Inflammatory macrophage treated with lipopolysaccharide for 1 hour (primary cell): ENCODE measurements at places on chromosomes 5 and 9.

- DNase-seq, result no peak
Observed at GRCh38 chr9:34545497-34545896, 22.7 kb upstream of the ENHO start.

DNA sequence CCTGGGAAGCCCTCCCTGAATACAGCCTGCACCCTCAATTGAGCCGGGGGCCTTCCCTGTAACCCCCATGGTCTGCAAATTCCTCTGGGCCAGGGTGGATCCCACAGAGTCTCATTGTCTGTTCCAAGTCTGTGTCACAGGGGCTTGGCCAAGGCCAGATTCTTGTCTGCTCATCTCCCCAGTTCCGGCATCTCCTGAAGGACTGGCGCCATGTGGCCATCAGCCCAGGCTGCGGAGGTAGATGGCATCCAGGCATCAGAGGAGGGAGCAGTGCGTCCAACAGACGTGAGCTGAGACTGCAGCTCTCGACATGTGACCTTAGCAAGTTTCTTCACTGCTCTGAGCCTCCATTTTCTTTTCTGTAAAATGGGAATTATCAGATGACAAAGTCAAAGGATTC is 37.3 kb upstream of the RPL26L1 start:
- no peak for DNase-seq

GRCh38 chr5:78561261-78561660 is 87.3 kb downstream of the LHFPL2 start:
- no peak for DNase-seq

DNA sequence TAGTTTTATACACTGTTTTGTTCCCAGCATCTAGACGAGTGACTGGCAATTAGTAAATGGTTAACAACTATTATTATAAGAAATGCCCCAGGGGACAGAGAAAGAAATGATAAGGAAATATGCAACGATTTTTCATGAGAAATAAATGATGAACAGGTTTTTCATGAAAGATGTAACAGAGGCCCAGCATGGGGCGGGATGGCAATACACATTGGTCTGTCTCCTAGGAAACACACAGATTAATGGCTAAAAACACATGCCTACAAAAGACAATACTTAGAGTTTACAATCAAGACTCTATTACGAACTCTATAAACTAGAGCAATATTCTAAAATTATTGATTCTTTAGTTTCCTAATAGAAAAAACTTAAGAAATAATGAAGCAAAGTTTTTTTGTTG is 441.5 kb upstream of the CDH9 start:
- DNase-seq, result no peak

- DNase-seq, result no peak
Observed at GRCh38 chr5:72602696-72603685, 95.8 kb upstream of the ZNF366 start.

- no peak for DNase-seq
Observed at GRCh38 chr5:91849069-91849468, 466.0 kb upstream of the ARRDC3 start.

- peak; percentile 70 for DNase-seq
Observed at GRCh38 chr9:114852050-114852594, 46.3 kb upstream of the TNFSF15 start.

- DNase-seq, result no peak
Observed at GRCh38 chr9:79193501-79194223, 378.1 kb upstream of the TLE4 start.

DNA sequence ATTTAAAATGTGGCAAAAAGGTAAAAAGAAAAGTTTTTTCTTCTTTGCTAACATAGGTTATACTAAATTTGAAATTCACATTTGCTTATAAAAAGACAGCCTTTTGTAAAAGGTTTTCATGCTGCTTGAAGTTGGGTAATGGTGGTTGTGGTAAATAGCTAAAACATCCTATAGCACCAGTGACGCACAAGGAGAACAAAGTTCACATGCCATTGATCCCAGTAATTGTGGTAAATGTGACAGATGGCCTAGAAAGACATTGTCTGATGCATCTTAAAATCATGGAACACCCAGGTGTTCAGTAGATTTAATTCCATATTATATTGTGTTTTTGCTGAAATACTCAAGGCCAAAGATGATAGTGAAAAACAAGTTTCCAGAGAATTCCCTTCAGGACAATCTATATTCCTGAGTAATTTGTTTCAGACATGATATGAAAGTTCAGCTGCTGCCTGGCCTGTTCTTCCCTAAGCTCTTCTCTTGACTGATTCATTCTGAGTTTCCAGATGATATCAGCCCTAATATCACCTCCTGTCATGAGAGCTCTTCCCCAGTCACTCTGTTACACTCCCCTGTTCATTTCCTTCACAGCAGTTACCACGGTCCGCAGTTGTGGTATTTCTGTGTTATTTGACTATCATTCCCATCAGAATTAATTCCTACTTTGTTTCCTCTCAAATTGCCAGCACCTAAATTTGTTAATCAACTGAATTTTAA is 4.6 kb upstream of the FBXL17 start:
- no peak for DNase-seq

- DNase-seq, result peak; percentile 79
Observed at GRCh38 chr5:65721050-65721719, 724 bp downstream of the SGTB start.

- DNase-seq, result no peak
Observed at GRCh38 chr9:106682420-106682819, 180.5 kb upstream of the ZNF462 start.

DNA sequence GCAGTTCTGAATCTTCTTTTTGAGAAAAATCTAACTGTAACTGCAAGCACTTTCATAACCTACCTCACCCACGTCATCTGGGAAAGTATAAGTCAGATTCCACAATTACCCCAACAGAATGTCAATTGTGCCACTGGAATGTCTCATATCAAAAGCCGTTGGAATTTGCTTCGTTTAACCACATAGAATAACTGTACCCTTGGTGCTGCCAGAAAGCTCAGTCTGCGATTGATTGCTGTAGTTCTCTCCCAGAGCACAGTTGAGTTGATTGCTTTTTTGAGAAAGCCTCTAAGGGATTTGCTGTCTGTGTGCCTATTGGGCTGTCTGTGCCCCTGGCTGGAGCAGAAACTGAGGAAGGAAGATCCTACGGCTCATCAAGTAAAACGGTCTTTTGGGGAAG is 583.6 kb downstream of the TMEM38B start:
- no peak for DNase-seq

GRCh38 chr5:1016476-1016875 is 7.9 kb downstream of the NKD2 start:
- no peak for DNase-seq

- no peak for DNase-seq
Observed at GRCh38 chr5:134935711-134936602, 31.0 kb downstream of the PCBD2 start.

DNA sequence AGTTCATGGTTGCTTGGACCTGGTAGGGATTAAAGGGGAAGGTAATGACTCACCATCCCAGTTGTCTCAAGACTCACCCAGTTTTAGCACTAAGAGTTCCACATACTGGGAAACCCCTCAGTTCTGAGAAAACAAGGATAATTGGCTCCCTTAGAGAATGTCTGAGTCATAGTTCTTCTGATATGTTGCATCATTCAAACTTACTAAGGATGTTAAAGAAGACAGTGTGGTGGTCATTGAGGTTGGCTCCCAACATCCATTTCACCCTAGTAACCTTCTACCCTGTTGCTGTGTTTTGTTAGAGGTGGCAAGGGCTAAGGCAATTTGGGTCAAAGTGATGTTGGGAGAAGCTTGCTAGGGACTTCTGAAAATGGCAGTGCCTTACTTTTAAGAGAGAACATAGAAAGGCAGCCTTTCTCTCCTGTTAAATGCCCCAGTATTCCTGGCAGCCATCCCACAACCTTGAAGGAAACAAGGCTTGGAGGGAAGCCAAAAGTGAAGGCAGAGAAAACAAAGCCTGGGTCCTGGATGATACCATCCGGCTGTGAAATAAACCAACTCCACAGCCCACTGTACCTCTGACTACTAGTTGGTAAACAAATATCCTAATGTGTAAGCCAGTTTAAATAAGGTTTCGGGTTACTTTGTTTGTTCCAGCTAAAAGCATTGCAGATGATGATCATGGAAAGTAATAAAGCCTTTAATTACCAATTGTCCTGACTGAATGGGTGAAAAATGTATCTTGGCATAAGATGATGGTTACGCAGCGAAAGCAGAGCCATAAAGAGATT is 80.4 kb upstream of the ADAMTSL1 start:
- DNase-seq, result peak; percentile 72

- no peak for DNase-seq
Observed at GRCh38 chr5:91487420-91487819, 104.3 kb upstream of the ARRDC3 start.

- DNase-seq, result no peak
Observed at GRCh38 chr5:103674739-103675138, 112.2 kb upstream of the NUDT12 start.

DNA sequence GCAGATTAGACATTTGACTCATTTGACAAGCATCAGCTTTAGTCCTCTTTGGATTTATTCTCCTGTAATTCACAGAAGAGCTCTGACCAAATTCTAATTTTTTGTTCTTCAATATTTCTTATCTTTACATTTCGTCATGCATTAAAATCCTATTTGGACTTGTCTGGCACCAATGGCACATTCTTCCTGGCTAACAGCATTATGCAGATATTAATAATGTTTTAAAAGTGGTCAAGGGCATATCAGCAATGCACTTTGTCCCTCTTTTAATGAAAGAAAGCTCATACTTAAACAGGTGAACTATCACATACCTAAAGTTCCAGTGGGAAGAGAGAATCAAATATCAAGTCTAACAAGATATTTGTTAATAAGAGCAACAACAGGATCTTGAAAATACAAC is 270.4 kb downstream of the ARL15 start:
- DNase-seq, result no peak

GRCh38 chr9:23855873-23856604 is 30.0 kb upstream of the ELAVL2 start:
- no peak for DNase-seq

DNA sequence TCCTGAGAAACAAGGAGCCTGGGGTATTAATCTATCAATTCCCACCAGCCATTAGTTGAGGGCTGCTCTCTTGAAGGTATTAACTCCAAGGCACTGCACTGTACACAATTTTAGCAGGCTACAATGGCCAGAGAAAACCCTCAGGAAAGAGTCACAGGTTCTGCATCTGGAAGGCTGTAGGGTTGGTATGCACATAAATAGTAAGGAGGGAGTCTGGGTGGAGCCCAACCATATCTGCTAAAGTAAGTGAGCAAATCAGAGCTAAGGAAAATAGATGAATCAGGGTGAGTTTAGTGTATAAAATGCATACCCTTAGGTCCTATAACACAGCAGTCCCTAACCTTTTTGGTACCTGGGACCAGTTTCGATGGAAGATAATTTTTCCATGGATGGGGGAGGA is 18.2 kb downstream of the TMEM215 start:
- no peak for DNase-seq
